ENCODE measurements at places on chromosomes 7 and 10.

GRCh38 chr7:27198871-27199801 lies 755 bp downstream of the HOXA13 start:
- no peak for DNase-seq

GRCh38 chr7:155692317-155692716 lies 47.9 kb downstream of the RBM33 start:
- no peak for DNase-seq

DNA sequence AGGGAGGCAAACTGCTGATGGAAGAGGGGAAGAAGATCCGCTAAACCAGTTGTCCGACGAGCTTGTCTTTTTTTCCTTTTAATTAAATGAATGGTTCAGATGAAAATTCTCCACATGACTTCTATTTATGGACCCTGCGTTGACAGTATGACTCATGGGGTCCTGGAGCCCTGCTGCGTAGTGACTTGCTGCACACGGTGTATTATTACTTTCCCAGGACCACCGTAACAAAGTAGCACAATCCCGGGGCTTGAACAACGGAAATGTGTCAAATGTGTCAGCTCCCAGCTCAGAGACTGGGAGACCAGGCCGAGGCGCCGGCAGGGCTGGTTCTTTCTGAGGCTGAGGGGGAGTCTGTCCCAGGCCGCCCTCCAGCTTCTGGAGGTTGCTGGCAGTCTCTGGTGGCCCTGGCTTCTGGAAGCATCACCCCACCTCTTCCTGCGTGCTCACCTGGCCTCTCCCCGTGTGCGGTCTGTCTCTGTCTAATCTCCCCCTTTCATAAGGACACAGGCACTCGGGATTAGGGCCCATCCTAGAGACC lies 33.8 kb upstream of the MNX1 start:
- DNase-seq, result no peak

- no peak for DNase-seq
Measured at GRCh38 chr10:109928475-109928891, 5.2 kb upstream of the XPNPEP1 start.

GRCh38 chr7:7687800-7688199 lies 30.6 kb downstream of the RPA3 start:
- no peak for DNase-seq

GRCh38 chr10:131563411-131563810 lies 251.9 kb upstream of the TCERG1L start:
- DNase-seq, result no peak
